Glomerular endothelial cell (primary cell): ENCODE measurements at places on chromosomes 13 and 19. TPM values are rescaled to one million over a fixed set of nuclear protein-coding genes. Genes with fewer than 3 reads are reported as not detected.

GRCh38 chr13:46515803-46516202, 37.2 kb upstream of the LRCH1 start:
- no peak for DNase-seq

DNA sequence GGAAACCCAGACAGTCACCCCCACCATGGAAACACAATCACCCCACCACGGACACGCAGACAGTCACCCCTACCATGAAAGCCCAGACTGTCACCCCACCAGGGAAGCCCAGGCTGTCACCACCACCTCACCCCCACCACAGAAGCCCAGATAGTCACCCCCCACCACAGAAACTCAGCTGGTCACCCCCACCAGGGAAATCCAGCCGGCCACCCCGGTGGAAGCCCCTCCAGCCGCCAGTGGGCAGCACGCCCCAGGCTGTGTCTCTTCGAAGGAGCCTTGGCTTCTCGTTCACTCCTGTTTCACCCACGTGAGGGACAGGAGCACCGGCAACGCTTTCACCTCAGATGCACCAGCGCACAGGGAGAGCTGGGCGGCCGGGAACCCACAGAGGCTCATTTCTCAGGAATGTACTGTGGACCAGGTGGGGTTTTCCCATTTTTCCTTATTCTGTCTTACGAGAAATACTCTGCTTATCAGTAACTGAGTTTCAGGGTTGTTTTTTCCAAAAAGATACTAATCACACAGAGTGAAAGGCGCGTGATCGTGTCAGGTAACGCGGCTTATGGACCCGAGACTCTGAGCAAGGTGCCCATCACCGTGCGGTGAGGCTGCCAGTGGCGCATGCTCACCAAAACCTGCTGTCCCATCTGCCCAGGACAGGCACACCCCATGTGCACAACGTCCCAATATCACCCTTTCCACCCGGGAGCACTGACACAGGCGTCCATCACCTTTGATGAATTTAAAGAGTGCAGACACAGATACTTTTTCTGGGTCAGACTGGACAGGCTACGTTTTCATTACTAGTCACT, 28.0 kb downstream of the CARS2 start:
- DNase-seq, result no peak

DNA sequence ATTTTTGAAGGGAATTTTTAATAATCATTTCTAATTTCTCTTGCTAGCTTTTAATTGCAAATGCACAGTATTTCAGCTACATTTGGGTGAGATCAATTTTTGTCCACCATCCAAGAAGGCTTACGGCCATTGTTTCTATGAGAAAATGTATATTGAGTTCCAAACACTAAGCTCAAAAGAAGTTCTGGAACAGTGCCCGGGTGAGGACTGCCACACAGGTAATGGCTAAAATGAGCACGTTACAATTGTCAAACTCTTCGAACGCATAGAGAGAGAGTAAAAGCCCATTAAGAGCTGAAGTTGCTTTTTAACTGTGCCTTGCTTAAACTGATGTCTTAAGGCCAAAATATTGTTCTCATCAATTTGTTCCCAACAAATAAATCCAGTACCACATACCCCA, 755.0 kb downstream of the DIAPH3 start:
- no peak for DNase-seq

DNA sequence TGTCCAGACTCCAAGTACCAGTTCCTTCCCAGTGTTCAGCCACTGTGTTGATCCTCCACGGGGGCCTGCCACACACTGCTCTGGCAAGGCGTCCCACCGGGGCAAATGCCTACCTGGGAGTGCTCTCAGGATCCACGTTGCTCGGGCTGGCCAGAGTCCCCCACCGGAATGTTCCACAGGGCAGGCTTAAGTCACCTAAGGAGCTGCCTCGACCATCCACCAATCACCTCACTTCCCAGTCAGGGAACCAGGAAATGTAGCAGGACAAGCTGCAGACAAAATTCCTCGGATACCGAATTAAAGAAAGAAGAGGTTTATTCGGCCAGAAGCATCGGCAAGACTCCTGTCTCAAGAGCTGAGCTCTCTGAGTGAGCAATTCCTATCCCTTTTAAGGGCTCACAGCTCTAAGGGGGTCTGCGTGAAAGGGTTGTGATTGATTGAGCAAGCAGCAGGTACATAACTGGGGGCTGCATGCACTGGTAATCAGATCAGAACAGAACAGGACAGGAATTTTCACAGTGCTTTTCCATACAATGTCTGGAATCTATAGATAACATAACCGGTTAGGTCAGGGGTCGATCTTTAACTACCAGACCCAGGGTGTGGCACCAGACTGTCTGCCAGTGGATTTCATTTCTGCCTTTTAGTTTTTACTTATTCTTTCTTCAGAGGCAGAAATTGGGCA, 56.9 kb upstream of the EDNRB start:
- no peak for DNase-seq

DNA sequence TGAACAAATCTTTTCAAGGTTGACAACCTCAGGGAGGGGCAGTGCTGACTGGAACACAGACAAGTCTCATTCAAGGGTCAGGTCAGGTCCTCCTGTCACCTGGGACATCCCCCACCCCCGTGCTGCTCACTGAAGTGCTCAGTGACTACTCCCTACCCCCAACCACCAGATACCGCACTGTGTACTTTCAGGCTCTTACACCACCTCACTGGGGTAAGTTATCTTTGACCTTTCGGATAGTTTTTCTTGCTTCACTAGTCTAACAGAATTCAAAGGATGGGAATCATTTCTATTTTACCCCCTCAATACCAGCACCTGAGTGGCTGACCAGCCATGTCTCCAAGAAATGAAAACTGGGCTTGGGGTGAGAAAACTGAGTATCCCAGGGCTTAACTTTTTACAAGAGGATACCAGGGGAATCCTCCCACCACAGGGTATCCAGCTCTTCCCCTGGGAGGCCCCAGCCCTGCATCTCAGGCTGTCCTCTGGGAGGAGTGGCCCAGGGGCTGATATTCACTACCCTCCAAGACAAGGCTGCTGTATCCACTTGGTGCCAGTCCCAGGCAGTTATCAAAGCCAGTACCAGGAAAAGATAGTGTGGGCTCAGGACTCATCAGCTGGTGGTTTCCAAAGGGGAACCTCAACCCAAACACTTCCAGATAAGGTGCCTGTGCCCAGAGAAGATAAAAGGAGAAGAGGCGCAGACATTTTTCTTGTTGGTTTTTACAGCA, 2.1 kb downstream of the ZNF563 start:
- DNase-seq, result no peak

GRCh38 chr19:41298348-41298964, 11.5 kb upstream of the CCDC97 start:
- no peak for DNase-seq

GRCh38 chr13:113449693-113450347, 3.5 kb downstream of the ADPRHL1 start:
- DNase-seq, result no peak

DNA sequence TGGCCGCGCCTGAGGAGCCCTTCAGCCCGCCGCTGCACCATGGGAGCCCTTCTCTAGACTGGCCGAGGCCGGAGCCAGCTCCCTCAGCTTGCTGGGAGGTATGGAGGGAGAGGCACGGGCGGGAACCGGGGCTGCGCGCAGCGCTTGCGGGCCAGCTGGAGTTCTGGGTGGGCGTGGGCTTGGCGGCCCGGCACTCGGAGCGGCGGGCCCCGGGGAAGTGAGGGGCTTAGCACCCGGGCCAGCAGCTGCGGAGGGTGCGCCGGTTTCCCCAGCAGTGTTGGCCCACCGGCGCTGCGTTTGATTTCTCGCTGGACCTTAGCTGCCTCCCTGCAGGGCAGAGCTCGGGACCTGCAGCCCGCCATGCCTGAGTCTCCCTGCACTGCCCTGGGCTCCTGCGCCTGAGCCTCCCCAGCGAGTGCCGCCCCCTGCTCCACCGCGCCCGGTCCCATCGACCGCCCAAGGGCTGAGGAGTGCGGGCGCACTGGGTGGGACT, 1890.0 kb upstream of the PCDH20 start:
- no peak for DNase-seq

- DNase-seq, result no peak
Measured at GRCh38 chr19:13044231-13044836, 49.1 kb downstream of the NFIX start.

DNA sequence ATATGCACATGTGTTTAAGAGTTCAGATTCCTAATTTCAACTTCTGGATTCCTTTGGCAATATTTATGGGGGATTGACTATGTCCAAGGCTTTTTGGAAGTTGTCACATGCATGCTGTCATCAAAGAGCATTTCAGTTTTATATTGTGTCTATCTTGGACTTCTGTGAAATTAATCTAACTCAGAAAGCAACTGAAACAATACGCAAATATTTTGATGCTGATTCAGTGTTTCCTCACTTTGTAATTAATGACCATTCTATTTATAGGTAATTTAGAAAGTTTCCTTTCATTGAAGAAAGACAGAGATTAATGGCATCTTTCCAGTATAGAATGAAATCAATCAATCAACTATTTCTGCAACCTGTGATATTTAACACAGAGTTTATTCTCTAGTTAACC, 550.1 kb downstream of the PCDH9 start:
- DNase-seq, result no peak

- DNase-seq, result no peak
Measured at GRCh38 chr13:75371203-75371602, 110.8 kb downstream of the TBC1D4 start.

DNA sequence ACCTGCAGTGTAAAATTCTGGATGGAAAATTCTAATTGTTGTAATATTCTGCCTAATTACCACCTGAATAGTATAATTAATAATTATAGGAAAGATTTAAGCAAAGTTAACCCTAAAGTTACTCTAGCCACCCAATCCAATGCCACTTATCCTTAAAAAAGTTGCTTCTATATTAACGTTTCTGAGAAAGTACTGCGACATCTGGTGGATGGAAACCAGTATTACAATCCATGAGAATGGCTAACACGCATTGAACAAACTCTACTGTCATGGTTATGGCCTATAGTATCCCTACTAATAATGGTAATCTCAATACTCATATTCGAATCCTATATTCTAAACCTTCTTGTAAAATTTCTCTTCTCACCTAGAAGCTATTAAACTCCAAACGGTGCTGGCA, 1551.8 kb downstream of the SLITRK1 start:
- DNase-seq, result peak; percentile 7

DNA sequence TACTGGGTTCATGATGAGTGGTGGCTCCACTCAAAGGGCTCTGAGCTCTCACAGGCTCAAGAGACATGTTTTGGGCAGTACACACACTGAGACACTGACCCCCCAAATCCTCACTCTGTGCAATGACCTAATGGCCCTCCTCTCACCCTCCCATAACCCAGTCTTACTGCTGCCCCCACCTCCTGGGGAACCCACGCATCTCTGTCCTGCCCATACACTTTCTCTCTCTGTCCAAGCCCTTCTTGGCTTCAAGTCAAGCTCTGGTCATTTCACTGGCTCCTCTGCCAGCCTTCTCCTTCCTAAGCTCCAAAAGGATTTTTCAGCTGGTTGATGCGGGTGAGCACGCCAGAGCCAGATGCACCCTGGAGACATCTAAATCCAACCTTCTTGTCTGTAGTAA, 187.9 kb upstream of the TSHZ3 start:
- no peak for DNase-seq

Gene MAMSTR
- total RNA-seq, result 0.29 and 1.6 TPM in 2 replicates

Gene CBARP
- total RNA-seq, result 9.8 and 13.9 TPM in 2 replicates

Gene KLF1
- total RNA-seq, result not detected in 2 replicates

Gene GPC5
- total RNA-seq, result 1.2 and 4.0 TPM in 2 replicates

Gene ANGPTL8
- total RNA-seq, result not detected in 2 replicates

Gene PGLYRP2
- total RNA-seq, result 0.29 TPM in 1 of 2 replicates, not detected in the other

Gene GET3
- 65.0 and 88.7 TPM in 2 replicates for total RNA-seq

Gene DACT3
- 2.3 and 3.7 TPM in 2 replicates for total RNA-seq

Gene C19orf85
- total RNA-seq, result not detected in 2 replicates

Gene USP12
- total RNA-seq, result 25.1 and 30.9 TPM in 2 replicates

Gene FUT2
- total RNA-seq, result not detected in 2 replicates

Gene ZNF780B
- total RNA-seq, result 7.7 and 11.3 TPM in 2 replicates

Gene SHANK1
- 1.2 and 2.0 TPM in 2 replicates for total RNA-seq

Gene TEX26
- not detected in 2 replicates for total RNA-seq

Gene TOMM40
- total RNA-seq, result 74.7 and 75.5 TPM in 2 replicates
